Epithelial cell of umbilical artery (primary cell): ENCODE measurements at places on chromosomes 2 and 18. TPM values are rescaled to one million over a fixed set of nuclear protein-coding genes. Genes with fewer than 3 reads are reported as not detected.

The LAMA1 gene
- 0.32 and 0.91 TPM in 2 replicates for total RNA-seq

The SCTR gene
- total RNA-seq = not detected in 2 replicates

The GPR155 gene
- total RNA-seq = 0.65 and 1.1 TPM in 2 replicates

The CYRIA gene
- 26.3 and 29.2 TPM in 2 replicates for total RNA-seq

The CCDC121 gene
- 1.3 and 2.0 TPM in 2 replicates for total RNA-seq

The ADCY3 gene
- 13.6 and 18.4 TPM in 2 replicates for total RNA-seq

The SERPINB5 gene
- not detected in 2 replicates for total RNA-seq

The ZNF521 gene
- 58.1 and 107 TPM in 2 replicates for total RNA-seq

The HRH4 gene
- not detected in 2 replicates for total RNA-seq

The AKAIN1 gene
- total RNA-seq = not detected in 2 replicates

The SUCLG1 gene
- total RNA-seq = 52.6 and 71.3 TPM in 2 replicates

The SUMO1 gene
- total RNA-seq = 149 and 208 TPM in 2 replicates

The ELAC1 gene
- total RNA-seq = 3.9 and 7.0 TPM in 2 replicates

The NUP35 gene
- 20.5 and 23.3 TPM in 2 replicates for total RNA-seq

The SRD5A2 gene
- not detected in 2 replicates for total RNA-seq

The RESP18 gene
- total RNA-seq = not detected in 2 replicates

The PLCD4 gene
- total RNA-seq = 0.97 and 2.1 TPM in 2 replicates

The KANSL1L gene
- total RNA-seq = 7.5 and 11.7 TPM in 2 replicates

The C2orf78 gene
- not detected in 2 replicates for total RNA-seq

The SOWAHC gene
- total RNA-seq = 4.9 and 5.9 TPM in 2 replicates

The HAAO gene
- not detected in 2 replicates for total RNA-seq

The PRSS56 gene
- total RNA-seq = not detected in 2 replicates

The CDCA7 gene
- 12.0 and 15.7 TPM in 2 replicates for total RNA-seq

The CARF gene
- total RNA-seq = 1.9 and 4.1 TPM in 2 replicates

The LIMS2 gene
- total RNA-seq = 3.6 and 8.8 TPM in 2 replicates

The REG3G gene
- total RNA-seq = not detected in 2 replicates

The SPP2 gene
- total RNA-seq = not detected in 2 replicates

The LYG1 gene
- not detected in 2 replicates for total RNA-seq

The ZRANB3 gene
- 8.1 and 10.1 TPM in 2 replicates for total RNA-seq

The DDX1 gene
- 106 and 128 TPM in 2 replicates for total RNA-seq

The PLCL1 gene
- total RNA-seq = 10.7 and 11.7 TPM in 2 replicates

The STK17B gene
- total RNA-seq = 10.4 and 28.7 TPM in 2 replicates

The MOCOS gene
- 5.8 and 10.8 TPM in 2 replicates for total RNA-seq

The VIL1 gene
- total RNA-seq = not detected in 2 replicates

The ABCB11 gene
- 0.65 and 1.1 TPM in 2 replicates for total RNA-seq

The C2orf66 gene
- under 0.01 TPM in 1 of 2 replicates, not detected in the other for total RNA-seq

The SLC8A1 gene
- total RNA-seq = 5.2 and 18.2 TPM in 2 replicates

The CYP1B1 gene
- total RNA-seq = under 0.01 and 0.15 TPM in 2 replicates

The CIB4 gene
- total RNA-seq = not detected in 2 replicates

The NETO1 gene
- not detected in 2 replicates for total RNA-seq

The ST6GAL2 gene
- total RNA-seq = not detected in 2 replicates

The TMEM198 gene
- total RNA-seq = not detected in 2 replicates

The CTAGE1 gene
- not detected in 2 replicates for total RNA-seq

The NT5C1B gene
- total RNA-seq = not detected in 2 replicates

The IL36A gene
- total RNA-seq = not detected in 2 replicates

The ARMC9 gene
- total RNA-seq = 15.9 and 18.4 TPM in 2 replicates

The PFN4 gene
- 0.30 TPM in 1 of 2 replicates, not detected in the other for total RNA-seq

The SCRN3 gene
- 18.5 and 33.6 TPM in 2 replicates for total RNA-seq

The KLF7 gene
- 11.9 and 12.0 TPM in 2 replicates for total RNA-seq

The RAB6C gene
- not detected in 2 replicates for total RNA-seq

The SEPTIN10 gene
- 81.2 and 93.5 TPM in 2 replicates for total RNA-seq

The ANKRD30B gene
- not detected in 2 replicates for total RNA-seq

The SIGLEC15 gene
- 0.32 TPM in 1 of 2 replicates, not detected in the other for total RNA-seq

The CASP10 gene
- total RNA-seq = 30.5 and 79.8 TPM in 2 replicates
